Epithelial cell of proximal tubule (primary cell): ENCODE measurements at places on chromosomes 2 and 18. TPM values are rescaled to one million over a fixed set of nuclear protein-coding genes. Genes with fewer than 3 reads are reported as not detected.

TANC1 gene
- 11.9 and 14.3 TPM in 2 replicates for total RNA-seq

MEMO1 gene
- 26.9 and 66.3 TPM in 2 replicates for total RNA-seq

IL18RAP gene
- 0.35 TPM in 1 of 2 replicates, not detected in the other for total RNA-seq

FMNL2 gene
- total RNA-seq: 25.6 and 29.7 TPM in 2 replicates

IL1A gene
- total RNA-seq: 1.4 TPM in 2 replicates

AQP4 gene
- 0.12 and 0.29 TPM in 2 replicates for total RNA-seq

SRD5A2 gene
- under 0.01 TPM in 1 of 2 replicates, not detected in the other for total RNA-seq

SIGLEC15 gene
- 9.4 and 13.5 TPM in 2 replicates for total RNA-seq

PXDN gene
- 195 and 197 TPM in 2 replicates for total RNA-seq

NAPG gene
- 26.0 and 29.5 TPM in 2 replicates for total RNA-seq

TLX2 gene
- total RNA-seq: not detected in 2 replicates

CTLA4 gene
- not detected in 2 replicates for total RNA-seq

ARHGAP25 gene
- not detected in 2 replicates for total RNA-seq

ZNF396 gene
- 0.29 and 0.87 TPM in 2 replicates for total RNA-seq

SNTG2 gene
- total RNA-seq: 0.22 TPM in 1 of 2 replicates, not detected in the other
